Breast epithelium (tissue), 4 donors: ENCODE measurements at places on chromosomes 12 and 14. TPM values are rescaled to one million over a fixed set of nuclear protein-coding genes. Genes with fewer than 3 reads are reported as not detected.
A peak's percentile ranks its signal among the peaks of the same experiment; 100 is the strongest.

DNA sequence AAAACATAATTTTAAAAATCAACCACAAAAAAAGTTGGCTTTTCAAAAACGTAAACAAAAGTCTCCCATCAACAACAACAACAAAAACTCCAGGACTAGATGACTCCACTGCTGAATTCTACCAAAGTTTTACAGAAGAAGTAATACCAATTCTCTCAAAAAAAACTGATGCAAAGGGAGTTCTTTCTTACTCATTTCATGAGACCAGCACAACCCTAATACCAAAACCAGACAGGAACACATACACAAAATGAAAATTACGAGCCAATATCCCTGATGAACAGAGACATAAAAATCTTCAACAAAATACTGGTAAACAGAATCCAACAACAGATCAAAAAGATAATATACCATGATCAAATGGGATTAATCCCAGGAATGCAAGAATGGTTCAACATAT is 147.3 kb downstream of the BTG1 start:
- no peak for DNase-seq

GRCh38 chr14:26328791-26329190 is 269.0 kb downstream of the NOVA1 start:
- DNase-seq = no peak

DNA sequence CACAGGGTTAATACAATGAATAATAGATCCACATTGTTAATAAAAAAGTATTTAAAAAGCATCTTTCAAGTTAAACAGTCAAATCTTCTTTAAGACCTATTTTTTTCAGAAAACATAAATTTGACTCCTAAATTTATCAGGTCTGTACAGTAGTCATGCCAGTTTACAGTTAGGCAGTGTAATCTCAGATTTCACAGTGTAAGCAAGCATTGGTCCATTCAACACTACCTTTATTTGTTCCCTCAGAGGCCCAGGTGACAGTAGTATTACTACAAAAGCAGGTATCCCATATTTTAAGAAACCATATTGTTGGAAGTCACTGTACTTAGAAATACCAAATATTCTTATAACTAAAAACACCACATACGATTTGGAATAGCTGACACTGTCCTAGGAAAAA is 6.1 kb downstream of the ATP2B1 start:
- no peak for DNase-seq

DNA sequence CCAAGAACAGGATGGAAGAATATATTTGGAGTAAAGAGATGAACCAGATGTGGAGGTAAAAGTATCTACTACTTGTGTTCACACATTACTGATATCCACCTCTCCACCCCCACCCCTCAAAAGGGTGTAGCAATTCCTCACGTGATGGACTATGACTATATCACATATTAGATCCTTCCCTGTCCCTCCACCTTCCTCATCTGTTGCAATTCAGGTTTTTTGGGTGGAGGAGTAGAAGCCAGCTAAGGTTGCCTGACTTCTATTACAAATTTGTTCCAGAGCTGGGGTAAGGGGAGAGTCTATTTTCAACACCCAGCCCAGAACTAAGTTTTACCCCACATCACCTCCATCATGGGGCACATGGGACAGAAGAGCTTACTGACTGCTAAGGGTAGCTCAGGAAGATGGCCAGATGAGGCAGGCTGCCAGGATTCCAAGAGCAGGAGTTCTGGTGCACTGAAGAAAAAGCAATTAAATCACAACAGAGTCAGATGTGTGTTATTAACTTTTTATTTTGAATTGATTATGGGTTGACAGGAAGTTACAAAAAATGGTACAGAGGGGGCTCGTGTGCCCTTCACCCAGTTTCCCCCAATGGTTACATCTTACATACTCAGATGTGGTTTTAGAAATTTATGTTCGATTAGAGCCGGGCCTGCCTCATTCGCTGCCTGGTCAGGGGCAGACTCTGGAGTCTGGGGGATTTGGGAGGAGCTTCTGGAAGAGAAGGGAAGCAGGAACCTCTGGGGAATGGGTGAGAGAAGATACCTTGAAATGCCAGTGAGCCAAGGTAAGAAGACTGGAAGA is 2.1 kb downstream of the RNASE13 start:
- no peak for DNase-seq

Gene NGB
- not detected for total RNA-seq

- no peak for DNase-seq
Observed at GRCh38 chr12:19404242-19404880, 34.9 kb upstream of the AEBP2 start.

DNA sequence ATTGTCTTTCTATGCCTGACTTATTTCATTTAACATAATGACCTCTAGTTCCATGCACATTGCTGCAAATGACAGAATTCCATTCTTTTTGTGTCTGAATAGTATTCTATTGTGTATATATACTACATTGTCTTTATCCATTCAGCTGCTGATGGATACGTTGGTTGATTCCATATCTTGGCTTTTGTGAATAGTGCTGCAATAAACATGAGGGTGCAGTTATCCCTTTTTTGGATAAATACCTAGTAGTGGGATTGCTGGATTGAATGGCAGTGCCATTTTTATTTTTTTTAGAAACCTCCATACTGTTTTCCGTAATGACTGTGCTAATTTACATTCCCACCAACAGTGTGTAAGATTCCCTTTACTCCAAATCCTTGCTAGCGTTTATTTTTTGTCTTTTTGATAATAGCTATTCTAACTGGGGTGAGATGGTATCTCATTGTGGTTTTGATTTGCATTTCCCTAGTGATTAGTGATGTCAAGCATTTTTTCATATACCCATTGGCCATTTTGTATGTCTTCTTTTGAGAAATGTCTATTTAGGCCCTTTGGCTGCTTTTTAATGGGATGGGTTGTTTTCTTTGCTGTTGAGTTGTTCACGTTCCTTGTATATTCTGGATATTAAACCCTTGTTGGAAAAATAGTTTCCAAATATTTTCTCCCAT is 2.3 kb downstream of the OAS2 start:
- DNase-seq = no peak

Gene TAS2R42
- not detected for total RNA-seq

- no peak for DNase-seq
Observed at GRCh38 chr12:42923583-42923982, 334.0 kb upstream of the PRICKLE1 start.

GRCh38 chr12:68317047-68317667 is 15.0 kb downstream of the MDM1 start:
- no peak for DNase-seq

DNA sequence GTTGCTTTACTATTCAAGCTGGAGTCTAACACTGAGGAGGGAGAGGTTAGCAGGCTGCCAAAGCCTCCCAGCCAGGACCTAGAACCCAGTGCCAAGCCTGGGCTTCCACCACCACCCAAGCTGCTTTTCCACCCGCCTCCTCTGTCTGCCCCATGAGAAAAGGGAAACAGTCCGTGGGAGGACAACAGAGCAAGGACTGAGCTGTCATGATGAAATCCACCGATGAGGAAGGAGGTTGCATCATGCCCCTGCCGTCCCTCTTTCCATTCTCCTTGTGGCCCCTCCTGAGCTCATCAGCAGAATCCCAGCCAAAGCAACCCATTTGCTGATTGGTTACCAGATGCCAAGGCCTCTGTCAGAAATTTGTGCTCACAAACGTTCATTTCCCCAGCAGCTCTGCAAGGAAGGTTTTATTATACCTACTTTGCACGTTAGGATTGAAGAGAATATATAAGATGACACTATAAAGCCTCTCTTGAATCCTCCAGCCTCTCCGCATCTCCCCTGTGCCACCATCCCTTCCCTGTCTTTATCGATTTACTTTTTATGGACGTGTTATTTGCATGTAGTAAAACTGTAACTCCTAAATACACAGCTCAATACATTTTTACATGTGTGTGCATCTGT is 6.3 kb upstream of the SERPINA1 start:
- DNase-seq = no peak

DNA sequence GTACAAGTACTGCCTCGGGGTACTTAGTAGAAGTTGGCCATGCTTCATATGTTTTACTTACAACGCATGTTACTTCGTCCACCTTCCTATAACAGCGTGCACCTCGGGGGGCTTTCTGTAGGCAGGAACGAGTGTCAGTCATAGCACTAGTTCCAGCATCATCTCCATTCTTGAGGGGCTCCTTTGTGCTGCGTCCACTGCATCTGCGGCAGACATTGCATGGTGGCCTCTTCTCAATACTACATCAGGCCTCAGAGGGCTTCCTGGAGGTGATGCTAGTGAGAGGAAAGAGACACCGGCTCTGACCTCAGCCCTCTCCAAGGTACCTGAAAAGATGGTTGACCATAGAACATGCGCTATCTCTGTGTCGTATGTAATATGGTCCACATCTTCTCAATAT is 121.2 kb upstream of the RTL1 start:
- peak; percentile 7 for DNase-seq

Gene ASB8
- total RNA-seq = 37.2 TPM

Gene TBX3
- total RNA-seq = 78.3 TPM

DNA sequence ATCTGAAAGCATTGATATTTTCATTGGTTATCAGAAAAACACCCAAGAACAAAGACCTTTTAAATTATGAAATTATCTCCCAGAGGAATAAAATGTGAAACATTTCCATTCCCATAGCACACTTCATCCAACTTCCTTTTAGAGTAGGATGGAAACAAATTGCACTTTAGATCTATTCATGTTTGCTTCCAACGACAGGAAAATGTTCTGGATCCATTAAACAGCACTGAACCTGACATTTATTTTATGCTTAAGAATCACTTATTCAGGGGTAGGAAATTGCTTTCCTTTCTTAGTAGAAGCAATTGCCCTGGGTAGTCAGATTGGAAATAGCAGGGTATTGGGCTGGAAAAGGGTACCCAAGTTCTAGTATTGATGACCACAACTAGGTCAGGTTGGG is 28.8 kb upstream of the PTGDR start:
- no peak for DNase-seq

- DNase-seq = no peak
Observed at GRCh38 chr12:116675339-116676107, 62.3 kb downstream of the SPRING1 start.

Gene FAM222A
- 7.3 TPM for total RNA-seq

DNA sequence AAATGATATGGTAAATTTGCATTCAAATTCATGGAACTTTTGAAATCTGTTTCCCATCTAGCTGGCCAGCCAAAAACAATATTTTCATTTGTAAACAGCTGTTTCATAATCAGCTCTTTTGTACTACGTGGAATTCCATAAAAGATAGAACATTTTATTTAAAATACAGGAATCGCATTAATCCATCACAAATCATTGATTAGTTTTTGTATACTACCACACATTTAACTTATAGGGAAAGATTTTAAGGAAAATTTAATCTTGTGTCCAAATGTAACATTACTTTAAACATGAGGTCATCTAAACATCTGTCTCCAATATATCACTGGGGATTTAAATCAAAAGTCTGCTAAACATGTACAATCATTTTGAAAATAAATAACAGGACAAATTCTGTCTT is 33.5 kb downstream of the SLC25A21 start:
- DNase-seq = no peak

GRCh38 chr12:132517740-132518100 is 27.8 kb downstream of the FBRSL1 start:
- DNase-seq = no peak

DNA sequence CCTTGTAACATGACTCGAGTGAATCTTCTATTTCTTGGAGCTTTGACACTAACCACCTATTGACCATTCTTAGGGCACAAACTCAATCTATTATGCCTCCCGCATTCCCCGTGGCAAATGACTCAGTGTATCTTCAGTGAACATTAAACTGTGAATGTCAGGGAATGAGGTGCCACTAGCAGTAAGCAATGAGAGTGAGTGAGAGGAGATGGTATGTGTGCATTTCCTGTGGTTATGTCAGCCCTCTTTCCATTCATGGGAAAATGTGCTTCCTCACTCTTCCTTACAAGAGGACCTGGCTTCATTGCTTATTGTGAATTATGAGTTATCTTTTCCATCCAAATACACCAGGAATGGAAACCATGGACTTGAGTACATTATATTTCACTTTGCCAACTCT is 229.2 kb downstream of the EMP1 start:
- no peak for DNase-seq

Gene SYNDIG1L
- total RNA-seq = 0.33 TPM

- DNase-seq = no peak
Observed at GRCh38 chr12:89827592-89827991, 119.0 kb upstream of the ATP2B1 start.

GRCh38 chr12:126858560-126858959 is 1408.4 kb upstream of the TMEM132C start:
- no peak for DNase-seq

GRCh38 chr14:20377171-20377570 is 33.7 kb downstream of the PARP2 start:
- DNase-seq = no peak

Gene SLC8B1
- 35.4 TPM for total RNA-seq

Gene PPP4R4
- 7.9 TPM for total RNA-seq

Gene PKP2
- 39.2 TPM for total RNA-seq

DNA sequence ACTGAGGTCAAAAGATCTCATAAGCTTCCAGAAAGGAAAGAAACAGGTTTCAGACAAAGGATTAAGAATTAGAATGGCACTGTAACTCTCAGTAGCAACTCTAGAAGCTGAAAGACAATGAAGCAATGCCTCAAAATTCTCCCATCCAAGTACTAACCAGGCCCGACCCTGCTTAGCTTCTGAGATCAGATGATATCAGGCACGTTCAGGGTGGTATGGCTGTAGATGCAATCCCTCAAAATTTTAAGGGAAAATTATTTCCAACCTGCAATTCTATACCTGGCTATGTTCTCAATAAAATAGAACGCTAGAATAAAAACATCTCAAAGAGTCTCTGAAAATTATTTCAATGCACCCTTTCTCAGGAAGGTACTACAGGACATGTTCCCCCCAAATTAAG is 19.6 kb downstream of the NOXRED1 start:
- no peak for DNase-seq
